ENCODE measurements at places on chromosomes 3 and 15.
A peak's percentile ranks its signal among the peaks of the same experiment; 100 is the strongest.

DNA sequence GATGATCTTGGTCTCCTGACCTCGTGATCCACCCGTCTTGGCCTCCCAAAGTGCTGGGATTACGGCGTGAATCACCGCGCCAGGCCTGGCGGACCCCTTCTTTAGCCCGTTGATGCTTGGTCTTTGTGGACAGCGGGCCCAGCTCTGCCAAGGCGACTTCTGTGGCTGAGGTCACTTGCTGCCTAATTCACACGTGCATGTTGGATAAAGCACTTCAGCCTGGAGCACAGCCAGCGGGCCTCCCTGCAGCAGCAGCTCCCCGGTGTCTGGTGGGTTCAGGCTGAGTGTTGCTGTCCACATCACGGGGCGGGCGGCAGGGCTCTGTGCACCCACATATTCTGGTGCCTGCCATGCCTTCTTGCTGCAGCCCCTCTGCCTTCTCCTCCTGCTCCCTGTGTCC lies 88.4 kb downstream of the DGKG start:
- peaks cover 87% of the 10 kb centered on the region for H3K36me3 ChIP-seq
- H3K4me3 ChIP-seq, result no peak overlapping the region
- DNase-seq, result no peak

DNA sequence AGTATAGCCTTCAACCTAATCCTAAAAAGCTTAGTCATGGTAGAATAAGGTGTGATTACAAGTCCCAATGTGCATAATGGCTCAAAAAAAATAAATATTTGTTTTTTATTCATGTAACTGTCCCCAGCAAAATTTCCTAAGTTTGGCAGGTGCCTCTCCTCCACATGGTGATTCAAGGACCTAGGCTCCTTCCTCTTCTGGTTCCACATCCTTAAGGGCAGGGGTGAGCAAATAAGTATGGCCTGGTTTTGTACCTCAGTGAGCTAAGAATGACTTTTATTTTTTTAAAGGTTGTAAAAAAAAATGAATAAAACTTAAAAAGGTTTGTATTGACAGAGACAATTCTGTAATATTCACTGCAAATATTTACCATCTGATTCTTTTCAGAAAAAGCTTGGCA lies 343.5 kb upstream of the UBE2E2 start:
- H3K27me3 ChIP-seq, result no peaks in the 10 kb centered on the region
- no peak overlapping the region for H3K4me3 ChIP-seq
- DNase-seq, result no peak
- H3K36me3 ChIP-seq, result no peaks in the 10 kb centered on the region

GRCh38 chr15:81666839-81667238 lies 292.8 kb upstream of the TMC3 start:
- H3K27me3 ChIP-seq, result no peaks in the 10 kb centered on the region
- no peak overlapping the region for H3K4me3 ChIP-seq
- no peak for DNase-seq
- H3K27ac ChIP-seq, result no peak overlapping the region
- no peaks in the 10 kb centered on the region for H3K4me1 ChIP-seq
- H3K36me3 ChIP-seq, result no peaks in the 10 kb centered on the region

DNA sequence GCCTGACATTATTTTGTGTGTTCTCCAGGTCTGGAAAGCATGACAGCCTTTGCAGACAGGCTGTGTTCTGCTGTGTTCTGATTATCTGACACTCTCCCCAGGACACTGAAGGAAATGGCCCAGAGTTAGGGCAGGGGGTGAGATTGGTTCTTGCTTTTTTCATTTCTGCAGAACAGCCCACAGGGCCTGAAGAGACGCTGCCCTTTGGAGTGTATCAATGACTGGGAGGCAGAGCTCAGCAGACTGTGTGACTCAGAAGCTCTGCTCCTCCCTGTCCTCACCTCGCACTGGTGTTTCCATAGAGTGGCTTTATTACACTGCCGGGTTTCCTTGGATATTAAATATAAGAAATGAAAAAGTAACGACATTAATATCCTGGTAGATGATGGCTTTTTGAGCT lies 523.6 kb downstream of the NTRK3 start:
- no peak for DNase-seq
- H3K4me3 ChIP-seq, result no peak overlapping the region
- H3K27me3 ChIP-seq, result no peaks in the 10 kb centered on the region
- H3K36me3 ChIP-seq, result no peaks in the 10 kb centered on the region
- H3K27ac ChIP-seq, result no peak overlapping the region

- H3K27me3 ChIP-seq, result no peaks in the 10 kb centered on the region
- no peaks in the 10 kb centered on the region for H3K36me3 ChIP-seq
- no peak overlapping the region for H3K4me3 ChIP-seq
- H3K27ac ChIP-seq, result no peak overlapping the region
- no peak for DNase-seq
Observed at GRCh38 chr3:148513096-148513543, 184.6 kb upstream of the AGTR1 start.

- H3K36me3 ChIP-seq, result no peaks in the 10 kb centered on the region
- H3K27me3 ChIP-seq, result no peaks in the 10 kb centered on the region
- no peak overlapping the region for H3K4me3 ChIP-seq
- DNase-seq, result no peak
- H3K27ac ChIP-seq, result no peak overlapping the region
Observed at GRCh38 chr3:16224325-16224724, 40.4 kb downstream of the DPH3 start.

GRCh38 chr3:184811034-184811433 lies 932 bp upstream of the VPS8 start:
- no peak overlapping the region for H3K27ac ChIP-seq
- no peak overlapping the region for H3K4me3 ChIP-seq
- H3K36me3 ChIP-seq, result peaks cover 4% of the 10 kb centered on the region
- DNase-seq, result no peak
- H3K27me3 ChIP-seq, result no peaks in the 10 kb centered on the region

DNA sequence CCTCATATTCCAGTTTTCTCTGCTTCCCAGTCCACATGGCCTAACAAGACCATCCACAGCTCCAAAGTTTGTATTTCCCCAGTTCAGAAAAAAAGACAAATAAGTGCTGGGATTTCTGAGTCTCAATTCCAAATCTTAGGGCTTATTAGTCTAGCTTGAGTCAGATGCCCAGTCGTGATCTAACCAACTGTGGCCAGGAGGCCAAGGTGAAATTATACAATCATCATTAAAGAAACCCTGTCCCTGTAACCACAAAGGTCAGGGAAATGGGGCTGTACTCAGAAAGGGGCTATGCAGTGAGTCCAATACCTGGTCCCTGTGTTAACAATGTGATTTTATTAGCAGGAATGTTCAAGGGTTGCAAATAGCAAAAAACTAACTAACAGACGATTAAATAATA lies 40.5 kb upstream of the MITF start:
- no peaks in the 10 kb centered on the region for H3K27me3 ChIP-seq
- no peaks in the 10 kb centered on the region for H3K4me1 ChIP-seq
- no peak for DNase-seq

- H3K36me3 ChIP-seq, result peaks cover 16% of the 10 kb centered on the region
- H3K27ac ChIP-seq, result peak overlapping the region; percentile 77
- H3K4me1 ChIP-seq, result peaks cover 54% of the 10 kb centered on the region
- H3K4me3 ChIP-seq, result no peak overlapping the region
- peak; percentile 85 for DNase-seq
Observed at GRCh38 chr15:89128320-89129122, 40.3 kb downstream of the ABHD2 start.

DNA sequence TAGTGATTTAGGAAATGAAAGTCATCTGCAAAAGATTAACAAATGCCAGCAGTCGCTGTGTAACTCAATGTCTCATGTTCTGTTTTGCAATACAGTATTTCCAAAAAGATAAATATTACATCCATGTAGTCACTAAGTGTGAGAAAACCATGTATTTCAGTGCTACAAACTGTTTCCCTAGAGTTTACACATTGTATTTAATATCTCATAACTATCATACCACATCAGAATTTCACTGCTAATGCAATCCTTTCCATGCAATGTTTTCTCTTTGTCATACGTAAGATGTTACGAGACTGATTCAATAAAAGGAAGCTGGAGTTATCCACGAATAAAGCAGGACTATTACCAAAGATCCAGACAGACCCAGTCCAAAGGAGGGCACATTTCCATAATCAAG lies 269.4 kb downstream of the GBE1 start:
- no peaks in the 10 kb centered on the region for H3K27me3 ChIP-seq
- H3K27ac ChIP-seq, result peak overlapping the region; percentile 57

DNA sequence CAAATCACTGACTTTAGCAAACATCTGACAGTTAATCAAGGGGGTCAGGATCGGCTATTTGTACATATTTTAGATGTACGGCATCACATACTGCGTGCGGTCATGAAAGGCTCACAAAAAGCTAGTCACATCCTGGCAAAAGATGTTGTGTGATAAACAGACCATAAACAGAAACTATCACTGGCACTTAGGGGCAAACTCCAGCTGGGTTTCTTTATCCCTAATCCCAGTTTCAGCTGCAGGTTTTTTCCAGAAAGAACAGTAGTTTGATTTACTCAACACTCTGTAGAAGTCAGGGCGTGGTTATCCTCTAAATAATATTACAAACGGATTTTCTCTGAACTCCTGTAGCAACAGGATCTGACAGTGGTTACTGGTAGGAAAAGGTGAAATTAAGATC lies 112.4 kb upstream of the BHLHE40 start:
- H3K27ac ChIP-seq, result no peak overlapping the region
- no peaks in the 10 kb centered on the region for H3K36me3 ChIP-seq
- DNase-seq, result no peak
- H3K4me1 ChIP-seq, result peaks cover 33% of the 10 kb centered on the region
- H3K27me3 ChIP-seq, result no peaks in the 10 kb centered on the region
- H3K4me3 ChIP-seq, result no peak overlapping the region

DNA sequence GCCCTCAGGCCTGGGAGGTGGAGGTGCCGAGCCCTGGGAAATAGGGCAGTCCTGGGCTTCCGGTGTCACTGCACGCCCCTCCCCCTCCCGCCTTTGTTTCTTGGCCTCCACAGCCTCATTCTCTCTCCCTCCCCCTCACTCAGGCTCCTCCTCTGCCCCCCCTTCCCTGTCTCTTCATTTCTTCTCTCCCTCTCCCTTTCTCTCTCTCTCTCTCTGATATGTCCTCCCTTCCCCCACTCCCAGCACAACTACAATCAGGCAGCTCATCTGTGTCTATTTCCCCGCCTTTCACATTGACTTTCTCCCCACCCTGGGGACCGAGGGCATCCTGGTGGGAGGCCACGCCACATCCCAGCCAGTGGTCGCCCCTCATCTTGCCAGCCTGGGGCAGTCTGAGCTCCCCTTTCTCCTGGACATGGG lies 40.2 kb downstream of the IDH2 start:
- no peak for DNase-seq
- H3K4me3 ChIP-seq, result no peak overlapping the region
- no peaks in the 10 kb centered on the region for H3K27me3 ChIP-seq

DNA sequence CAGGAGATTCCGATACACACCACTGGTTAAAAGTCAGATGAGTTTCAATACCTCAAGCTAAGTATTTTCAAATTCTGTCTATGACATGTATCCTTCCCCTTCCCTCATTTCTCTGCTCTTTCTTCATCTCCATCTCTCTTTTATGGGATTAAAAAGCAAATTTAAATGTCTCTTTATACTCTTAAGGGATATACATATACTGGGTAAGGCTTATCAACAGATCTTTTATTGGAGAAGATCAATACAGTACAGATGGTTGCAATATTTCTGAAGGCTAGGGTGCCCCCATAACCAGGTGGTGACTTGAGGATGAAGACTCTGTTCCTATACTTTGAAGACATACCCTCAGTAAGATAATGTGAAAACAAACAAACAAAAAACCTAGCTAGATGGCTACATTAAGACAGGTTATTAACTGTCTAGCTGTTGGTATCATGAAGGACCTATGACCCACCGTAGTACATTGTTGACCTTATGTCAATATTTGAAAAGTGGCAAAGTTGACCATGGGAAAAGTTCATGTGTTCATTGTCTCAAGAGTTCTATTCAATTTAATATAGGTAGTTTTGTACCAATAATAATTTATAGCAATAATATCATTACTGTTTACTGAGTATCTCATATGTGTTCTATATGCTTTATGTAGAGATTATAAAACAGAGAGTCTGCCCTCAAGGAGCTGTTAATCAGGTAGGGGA lies 319.8 kb downstream of the LPP start:
- no peaks in the 10 kb centered on the region for H3K36me3 ChIP-seq
- no peaks in the 10 kb centered on the region for H3K27me3 ChIP-seq
- H3K4me3 ChIP-seq, result no peak overlapping the region
- H3K27ac ChIP-seq, result no peak overlapping the region

GRCh38 chr3:73465926-73466325 lies 158.8 kb downstream of the PDZRN3 start:
- no peaks in the 10 kb centered on the region for H3K4me1 ChIP-seq
- DNase-seq, result no peak
- no peaks in the 10 kb centered on the region for H3K27me3 ChIP-seq
- H3K4me3 ChIP-seq, result no peak overlapping the region
- H3K36me3 ChIP-seq, result no peaks in the 10 kb centered on the region

GRCh38 chr3:52399593-52399992 lies 45.3 kb downstream of the SEMA3G start:
- H3K4me3 ChIP-seq, result no peak overlapping the region
- H3K36me3 ChIP-seq, result peaks cover 67% of the 10 kb centered on the region
- H3K27me3 ChIP-seq, result no peaks in the 10 kb centered on the region

GRCh38 chr3:115494826-115495225 lies 128.5 kb upstream of the GAP43 start:
- H3K27me3 ChIP-seq, result no peaks in the 10 kb centered on the region
- no peaks in the 10 kb centered on the region for H3K4me1 ChIP-seq
- no peak for DNase-seq
- H3K4me3 ChIP-seq, result no peak overlapping the region

- no peaks in the 10 kb centered on the region for H3K36me3 ChIP-seq
- no peaks in the 10 kb centered on the region for H3K27me3 ChIP-seq
- no peak overlapping the region for H3K27ac ChIP-seq
Observed at GRCh38 chr3:6147883-6148282, 713.0 kb upstream of the GRM7 start.

GRCh38 chr15:40955930-40956540 lies 2.8 kb downstream of the CHAC1 start:
- H3K27ac ChIP-seq, result no peak overlapping the region
- no peak overlapping the region for H3K4me3 ChIP-seq
- peaks cover 19% of the 10 kb centered on the region for H3K4me1 ChIP-seq
- no peaks in the 10 kb centered on the region for H3K36me3 ChIP-seq
- H3K27me3 ChIP-seq, result no peaks in the 10 kb centered on the region

DNA sequence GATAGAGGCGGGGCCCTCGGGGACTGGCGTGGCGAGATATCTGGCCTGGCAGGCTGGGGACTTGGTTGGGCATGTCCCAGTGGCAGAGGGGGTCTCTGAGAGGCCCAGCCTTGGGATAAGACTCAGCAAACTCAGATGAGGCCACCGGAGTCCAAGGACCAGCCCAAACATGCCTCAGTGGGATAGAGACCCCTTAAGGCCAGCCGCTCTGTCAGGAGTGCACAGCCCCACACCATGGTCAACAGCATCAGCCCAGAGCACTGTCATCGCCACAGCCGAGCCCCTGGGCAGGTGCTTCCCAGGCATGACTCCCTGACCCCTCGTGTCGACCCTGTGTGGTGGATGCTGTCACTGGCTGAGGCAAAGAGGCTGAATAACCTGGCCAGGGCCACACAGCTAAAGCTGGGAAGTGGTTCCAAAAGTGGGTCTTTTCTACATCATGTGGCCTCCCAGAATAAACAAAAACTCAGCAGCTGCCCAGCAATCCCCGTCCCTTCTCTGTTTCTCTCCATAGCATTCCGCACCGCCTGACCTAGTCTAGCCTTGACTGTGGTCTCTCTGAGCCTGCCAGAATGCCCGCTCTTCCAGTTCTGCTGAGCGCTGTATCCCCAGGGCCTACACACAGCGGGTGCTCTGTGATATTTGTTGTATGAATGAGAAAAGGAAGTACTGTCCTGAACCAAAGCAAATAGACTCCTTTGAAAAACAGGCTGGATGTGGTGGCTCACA lies 15.1 kb downstream of the CTSH start:
- peaks cover 39% of the 10 kb centered on the region for H3K4me1 ChIP-seq
- no peak overlapping the region for H3K27ac ChIP-seq
- peaks cover 98% of the 10 kb centered on the region for H3K36me3 ChIP-seq
- H3K4me3 ChIP-seq, result no peak overlapping the region

Data from CD14-positive monocyte (primary cell).